ENCODE measurements at places on chromosomes 4 and X. TPM values are rescaled to one million over a fixed set of nuclear protein-coding genes. Genes with fewer than 3 reads are reported as not detected.

Gene GAGE2A
- total RNA-seq: 0.52 TPM

Gene PCDH19
- total RNA-seq: 0.37 TPM

Gene OPHN1
- 22.0 TPM for total RNA-seq

Gene MYL5
- 20.0 TPM for total RNA-seq

Gene OPRPN
- total RNA-seq: not detected

Gene TEX13C
- not detected for total RNA-seq

Gene RHOXF2B
- not detected for total RNA-seq

Gene AMOT
- 9.9 TPM for total RNA-seq

Gene PHOX2B
- total RNA-seq: not detected

Gene MAGEC1
- total RNA-seq: not detected

DNA sequence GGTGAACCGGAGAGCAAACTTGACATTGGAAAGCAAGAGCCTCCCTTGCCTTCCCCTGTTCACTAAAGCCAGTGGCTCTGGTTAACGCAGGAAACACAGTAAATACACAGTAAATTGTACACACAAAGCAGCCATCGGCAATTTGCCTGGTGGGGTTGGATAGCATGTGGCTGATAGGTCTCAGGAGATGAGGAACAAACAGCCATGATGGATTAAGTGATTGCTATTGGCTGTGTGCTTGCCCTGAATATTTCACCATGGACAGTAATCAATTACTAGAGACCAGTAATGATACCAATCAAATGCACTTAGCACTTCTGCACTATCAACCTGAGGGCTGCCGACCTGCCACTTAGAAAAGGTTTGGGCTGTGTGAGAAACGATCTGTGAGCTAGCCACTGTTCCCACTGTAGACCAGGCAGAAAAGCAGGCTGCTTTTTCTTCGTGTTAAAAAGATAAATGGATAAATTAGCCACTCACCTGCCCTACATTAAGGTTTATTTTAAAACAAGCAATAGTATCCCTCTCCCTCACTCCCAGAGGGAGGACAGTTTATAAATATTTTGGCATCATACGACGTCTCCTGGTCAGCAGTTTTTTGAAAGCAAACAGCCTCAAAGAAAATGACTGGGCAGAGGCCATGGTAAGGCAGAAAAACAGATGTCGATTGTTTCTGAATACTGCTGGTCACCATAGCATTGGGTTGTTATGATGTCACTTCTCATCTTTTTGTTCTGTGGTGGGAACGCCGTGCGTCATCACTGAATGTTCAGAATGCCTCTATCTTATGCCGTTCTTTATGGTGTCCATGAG, 167.1 kb downstream of the MAML3 start:
- DNase-seq: peak; percentile 76

- no peak for DNase-seq
Measured at GRCh38 chr4:148097801-148098200, 344.4 kb downstream of the NR3C2 start.

DNA sequence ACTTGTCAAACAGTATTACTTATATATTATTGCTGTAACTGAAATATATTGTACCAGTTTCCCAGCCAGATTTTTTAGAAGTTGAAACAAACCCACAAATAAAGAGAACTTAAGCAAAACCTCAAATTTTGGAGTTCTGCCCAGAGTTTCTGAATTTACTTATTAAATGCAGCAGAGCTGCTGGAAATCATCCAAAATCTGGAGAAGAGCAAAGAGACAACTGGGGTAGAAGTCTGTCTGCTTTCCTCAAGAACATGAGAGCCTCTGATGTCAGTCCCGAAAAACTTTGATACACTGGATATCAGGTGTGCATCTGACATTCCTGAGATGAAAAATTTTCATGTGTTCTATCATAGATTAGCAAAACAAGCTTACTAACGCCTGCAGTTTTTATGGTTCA, 325.9 kb downstream of the NR3C2 start:
- DNase-seq: peak; percentile 97

- DNase-seq: no peak
Measured at GRCh38 chr4:90211174-90211573, 84.0 kb downstream of the CCSER1 start.

DNA sequence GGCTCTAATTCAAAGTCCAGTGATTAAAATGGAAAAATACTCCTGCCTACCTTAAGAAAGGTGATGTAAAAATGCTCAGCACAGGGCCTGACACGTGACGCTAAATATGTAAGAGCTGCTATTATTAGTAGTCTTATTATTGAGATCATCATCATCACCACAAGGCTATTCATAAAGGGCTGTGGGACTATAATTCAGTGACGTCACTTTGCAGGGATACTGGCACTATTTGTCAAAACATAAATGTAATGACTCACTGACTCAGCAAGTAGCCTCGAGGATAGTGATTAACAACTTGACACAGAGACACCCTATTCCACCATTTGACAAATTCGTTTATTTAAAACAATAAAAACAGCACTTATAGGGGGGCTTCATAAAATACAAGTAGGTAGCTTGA, 258.9 kb downstream of the SPANXN1 start:
- DNase-seq: no peak

- no peak for DNase-seq
Measured at GRCh38 chr4:16271411-16271810, 45.1 kb upstream of the TAPT1 start.

GRCh38 chr4:98648602-98649001, 9.8 kb downstream of the TSPAN5 start:
- DNase-seq: no peak

DNA sequence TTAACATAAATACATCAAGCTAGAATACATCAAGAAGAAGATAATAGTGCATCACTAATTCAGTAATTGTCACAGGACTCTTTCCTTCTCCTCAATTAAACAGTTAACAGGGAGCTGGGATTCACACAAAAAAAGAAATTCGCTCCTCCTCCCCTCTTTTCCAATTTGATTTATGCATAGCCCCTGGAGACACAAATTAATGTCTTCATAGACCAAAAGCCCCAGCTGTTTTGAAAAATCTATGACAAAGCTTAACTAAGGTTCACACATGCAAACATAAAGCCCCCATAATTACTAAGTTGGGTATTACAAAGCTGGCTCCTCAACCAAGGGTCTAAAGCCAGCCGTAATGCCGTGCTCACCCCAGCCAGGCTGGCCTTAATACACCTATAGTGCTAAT, 61.2 kb downstream of the ENOX2 start:
- DNase-seq: no peak

GRCh38 chr4:47749858-47750257, 88.0 kb downstream of the CORIN start:
- no peak for DNase-seq

GRCh38 chr4:5444918-5445517, 263.3 kb downstream of the EVC2 start:
- no peak for DNase-seq

DNA sequence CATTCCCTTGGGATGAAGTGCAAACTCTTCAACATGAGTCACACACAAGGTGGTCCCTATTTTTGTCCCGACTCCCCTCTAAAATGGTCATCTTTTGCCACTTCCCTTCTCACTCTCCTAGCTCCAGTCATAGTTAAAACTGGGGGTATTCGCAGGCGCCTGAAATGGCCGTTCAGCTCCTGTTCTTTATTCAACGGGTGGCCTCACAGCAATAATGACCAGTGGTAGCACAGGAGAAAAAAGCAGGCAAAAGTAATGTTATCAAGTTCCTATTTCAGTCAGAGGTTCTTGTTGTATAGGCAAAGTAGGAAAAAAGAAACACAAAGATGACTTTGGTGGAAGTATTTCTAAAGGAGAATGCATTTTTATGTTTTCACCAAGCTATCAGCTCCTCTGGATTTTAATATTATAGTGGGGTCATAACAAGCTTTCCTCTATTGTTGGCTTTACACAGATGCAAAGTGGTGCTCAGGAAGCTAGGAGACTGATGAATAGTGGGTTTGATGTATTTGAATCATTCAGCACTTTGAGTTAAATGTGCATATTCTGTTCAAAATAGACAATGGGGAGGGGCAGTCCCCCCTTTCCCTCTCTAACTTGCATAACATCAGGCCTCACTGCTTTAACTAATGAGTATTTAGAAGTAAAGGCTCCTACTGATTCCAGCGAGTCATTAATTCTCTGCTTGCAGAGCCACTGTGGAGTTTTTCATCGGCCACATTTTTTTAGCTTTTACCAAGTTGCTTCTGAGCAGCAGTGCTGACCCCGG, 171.2 kb upstream of the NDP start:
- DNase-seq: no peak

GRCh38 chrX:22059775-22060174, 27.6 kb downstream of the PHEX start:
- peak; percentile 27 for DNase-seq

DNA sequence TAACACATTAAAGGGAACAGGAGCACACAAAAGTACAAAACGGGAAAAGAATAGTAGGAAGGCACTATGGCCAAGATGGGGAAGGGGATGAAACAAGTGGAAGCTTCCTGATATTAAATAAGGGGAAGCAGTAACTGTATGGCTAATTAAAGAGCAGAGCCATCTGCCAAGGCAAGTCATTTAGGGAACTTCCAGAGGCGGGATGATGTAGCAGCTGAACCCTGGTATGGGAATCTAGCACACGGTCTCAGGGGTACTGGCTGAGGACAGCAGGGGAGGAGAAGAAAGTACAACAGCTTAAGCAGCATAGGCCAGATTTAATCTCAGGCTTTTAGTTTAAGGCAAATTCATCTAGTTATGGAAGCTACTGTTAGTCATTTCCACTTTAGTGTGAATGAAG, 59.1 kb downstream of the IGFBP7 start:
- DNase-seq: no peak

DNA sequence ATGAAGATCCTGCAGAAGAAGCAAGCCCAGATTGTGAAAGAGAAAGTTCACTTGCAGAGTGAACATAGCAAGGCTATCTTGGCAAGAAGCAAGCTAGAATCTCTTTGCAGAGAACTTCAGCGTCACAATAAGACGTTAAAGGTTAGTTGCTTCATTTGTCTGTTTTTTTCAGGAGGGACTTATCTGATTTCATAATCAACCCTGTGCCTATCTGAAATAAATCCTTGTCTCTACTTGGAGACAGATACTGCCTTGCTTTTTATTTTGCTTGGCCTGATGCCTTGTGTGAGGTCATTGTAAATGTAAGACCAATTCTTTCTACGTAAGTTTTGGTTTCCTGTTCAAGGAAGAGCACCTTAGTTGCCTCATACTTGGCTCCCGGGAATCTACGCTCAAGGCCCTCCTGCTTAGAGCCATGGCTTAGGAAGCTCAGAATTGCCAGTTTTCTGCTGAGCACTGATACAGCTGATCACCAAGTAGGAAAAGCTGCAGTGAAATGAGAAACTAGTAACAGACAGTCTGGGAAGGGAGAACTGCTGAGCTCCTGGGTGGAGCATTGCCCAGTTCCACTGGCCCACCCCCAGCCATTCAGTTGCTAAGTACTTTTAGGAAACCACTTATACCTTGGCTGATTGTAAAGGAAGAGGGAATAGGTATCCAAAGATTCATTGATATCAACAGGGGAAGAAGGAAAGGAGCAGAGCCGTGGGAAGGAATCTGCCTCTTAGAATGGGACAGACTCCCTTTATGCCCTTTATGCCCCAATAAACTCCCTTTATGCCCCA, 41.8 kb downstream of the RBBP7 start:
- DNase-seq: peak; percentile 74

DNA sequence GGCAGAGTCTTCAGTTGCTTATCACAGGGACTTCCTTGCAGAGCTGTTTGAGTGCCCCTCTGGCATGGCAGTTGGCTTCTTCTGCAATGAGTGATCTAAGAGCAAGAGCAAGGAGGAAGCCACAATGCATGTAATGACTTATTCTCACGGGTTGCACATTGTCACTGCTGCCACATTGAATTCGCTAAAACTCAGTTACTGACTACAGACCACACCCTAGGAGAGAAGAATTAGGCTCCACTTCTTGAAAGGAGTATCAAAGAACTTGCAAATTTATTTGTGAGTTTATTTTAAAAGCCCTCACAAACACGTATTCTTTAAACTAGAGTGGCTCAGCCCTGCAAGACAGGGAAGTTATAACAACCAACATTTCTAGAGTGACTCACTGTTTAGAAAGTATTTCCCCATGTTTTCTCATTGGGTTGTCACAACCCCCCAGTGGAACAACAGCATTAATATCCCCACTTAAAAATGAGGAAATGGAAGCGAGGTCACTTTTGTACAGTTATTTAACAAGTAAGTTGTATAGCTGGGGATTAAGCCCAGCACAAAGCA, 32.4 kb upstream of the RBPJ start:
- DNase-seq: no peak

- no peak for DNase-seq
Measured at GRCh38 chr4:73236151-73236550, 22.4 kb downstream of the ANKRD17 start.

DNA sequence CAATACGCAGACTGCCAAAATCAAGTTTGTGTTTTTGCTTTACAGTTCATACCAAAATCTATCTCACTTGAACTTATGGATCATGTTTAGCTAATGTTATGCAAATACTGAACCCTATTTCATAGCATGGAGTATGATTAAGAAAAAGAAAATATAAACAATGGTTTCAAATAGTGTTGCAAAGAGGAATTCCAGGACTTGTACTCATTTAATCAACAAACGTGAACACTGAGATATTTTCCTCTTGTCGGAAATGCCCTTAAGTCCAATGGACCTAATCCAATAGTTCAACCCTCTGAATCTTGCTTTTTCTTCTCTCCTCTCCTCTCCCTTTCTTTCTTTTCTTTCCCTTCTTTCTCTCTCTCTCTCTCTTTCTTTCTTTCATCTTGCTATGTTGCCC, 30.8 kb downstream of the RASL11B start:
- DNase-seq: peak; percentile 30

DNA sequence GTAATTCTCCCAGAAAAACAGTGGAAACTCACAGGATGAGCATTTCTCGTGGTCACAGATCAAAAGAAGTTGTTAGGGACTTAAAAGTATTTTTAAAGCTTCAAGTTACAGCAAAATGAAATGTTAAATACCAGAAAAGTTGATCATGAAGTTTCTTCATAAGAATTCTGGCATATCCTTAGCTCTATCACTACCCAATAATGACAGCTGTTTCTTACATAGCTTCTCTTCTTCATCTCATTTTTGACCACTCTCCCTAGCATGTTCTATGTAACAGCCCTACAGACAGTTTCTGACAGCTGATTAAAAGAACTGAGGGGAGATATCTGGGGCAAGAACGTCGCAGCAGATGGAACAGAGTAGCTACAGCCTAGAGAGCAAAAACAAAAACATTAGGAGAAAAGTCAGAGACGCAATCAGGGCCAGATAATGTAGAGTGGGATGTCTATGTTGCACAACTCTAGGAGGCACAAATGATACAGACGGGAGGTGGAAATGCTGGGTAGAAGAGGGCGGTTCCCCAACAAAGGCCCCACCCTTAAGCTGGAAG, 108.7 kb downstream of the CORIN start:
- no peak for DNase-seq

Data from lung (tissue), 17 donors.